Epithelial cell of esophagus (primary cell): ENCODE measurements at places on chromosomes 3 and 15.

- no peak for DNase-seq
These were observed 35.2 kb upstream of the MYLK start for GRCh38 chr3:123919353-123919752.

DNA sequence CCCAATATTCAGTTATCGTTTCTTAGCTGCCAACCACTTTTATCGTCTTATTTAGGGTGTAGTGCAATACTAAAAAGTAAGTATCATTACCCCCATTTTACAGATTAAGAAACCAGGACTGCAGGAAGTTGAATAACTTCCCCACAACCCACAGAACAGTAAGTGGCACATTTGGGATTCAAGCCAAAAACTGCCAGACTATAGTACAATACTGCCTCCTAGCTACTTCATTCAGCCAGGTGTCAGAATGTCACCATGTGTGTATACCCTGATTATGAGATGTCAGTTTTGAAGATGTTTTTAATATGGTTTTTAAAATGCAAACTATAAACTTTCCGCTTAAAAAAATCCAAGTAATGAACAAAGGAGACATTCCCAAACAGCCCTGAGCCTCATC is 74.2 kb upstream of the PROK2 start:
- DNase-seq: peak; percentile 58

DNA sequence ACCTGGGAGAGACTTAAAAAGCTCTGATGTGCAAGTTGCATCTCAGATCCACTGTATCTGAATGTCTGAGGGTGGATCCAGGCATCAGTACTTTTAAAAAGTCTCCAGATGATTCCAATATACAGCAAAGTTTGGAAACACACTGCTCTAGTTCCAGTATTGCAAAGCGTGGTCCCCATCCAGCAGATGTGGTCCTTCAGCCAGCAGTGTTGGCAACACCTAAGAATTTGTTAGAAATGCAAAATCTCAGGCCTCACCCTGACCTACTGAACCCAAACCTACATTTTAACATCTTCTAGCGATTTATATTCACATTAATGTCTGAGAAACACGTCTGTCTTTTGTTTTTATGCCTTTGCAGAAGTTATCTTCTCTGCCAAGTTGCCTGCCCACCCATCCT is 32.2 kb upstream of the SGO1 start:
- no peak for DNase-seq

- DNase-seq: peak; percentile 55
These were observed 50.5 kb upstream of the GK5 start for GRCh38 chr3:142275856-142276255.

- DNase-seq: peak; percentile 30
These were observed 144.6 kb upstream of the MEF2A start for GRCh38 chr15:99421172-99421656.

DNA sequence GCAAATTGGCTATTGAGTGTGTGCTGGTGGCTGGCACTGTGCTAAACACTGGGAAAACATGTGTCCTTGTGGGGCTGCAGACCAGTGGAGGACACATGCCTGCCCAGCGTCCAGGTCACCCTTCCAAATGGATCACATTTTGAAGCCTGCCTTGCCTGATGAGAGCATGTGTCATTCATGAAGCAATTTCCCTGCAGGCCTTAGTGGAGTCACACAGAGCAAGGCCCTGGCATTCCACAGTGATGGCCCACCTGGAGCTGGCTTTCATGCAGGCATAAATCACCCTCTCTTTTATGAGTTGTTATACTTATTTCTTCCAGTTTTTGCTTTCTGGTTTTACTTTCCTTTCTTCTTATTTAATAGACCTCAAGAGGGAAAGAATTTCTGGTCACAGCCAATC is 219.5 kb downstream of the EPHB1 start:
- no peak for DNase-seq

DNA sequence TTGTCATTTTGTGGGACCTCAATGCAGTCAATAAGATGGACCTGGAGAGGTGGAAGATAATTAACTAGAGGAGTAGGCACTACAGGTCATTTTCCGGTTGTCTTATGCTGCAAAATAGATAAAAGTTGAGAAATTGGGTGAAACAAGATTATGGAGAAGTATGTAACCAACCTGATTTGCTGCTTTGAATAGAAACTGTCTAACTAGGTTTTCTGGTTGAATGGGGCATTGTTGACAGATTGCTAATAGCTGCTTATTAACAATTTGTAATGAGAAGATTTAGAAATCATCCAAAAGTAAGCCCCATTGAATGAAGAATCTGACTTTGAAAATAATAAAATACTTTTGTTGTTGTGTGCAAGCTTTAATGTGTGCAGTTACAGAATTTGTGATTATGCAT is 26.2 kb downstream of the PIAS1 start:
- peak; percentile 48 for DNase-seq

- no peak for DNase-seq
These were observed 1.9 kb downstream of the LEO1 start for GRCh38 chr15:51969728-51970127.

DNA sequence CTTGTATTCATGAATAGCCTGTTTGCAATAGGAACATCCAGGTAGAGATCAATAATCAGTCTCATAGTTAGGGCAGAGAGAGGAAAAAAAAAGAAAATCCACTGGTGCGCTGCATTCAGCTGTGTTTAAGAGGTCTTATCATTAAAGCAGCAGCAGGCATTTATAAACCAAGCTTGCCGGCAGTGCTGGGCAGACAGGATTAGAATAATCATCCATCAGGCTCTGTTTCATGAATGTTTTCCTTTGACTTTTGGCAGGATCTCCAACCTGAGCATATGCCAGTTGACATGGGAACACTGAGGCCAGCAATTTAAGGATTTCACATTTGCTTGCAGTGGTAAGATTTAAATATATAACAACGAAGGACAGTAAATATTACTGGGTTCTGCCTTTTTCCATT is 305.2 kb upstream of the SEMA6D start:
- no peak for DNase-seq

- peak; percentile 27 for DNase-seq
These were observed 474 bp downstream of the ATP2C1 start for GRCh38 chr3:130894130-130894985.

DNA sequence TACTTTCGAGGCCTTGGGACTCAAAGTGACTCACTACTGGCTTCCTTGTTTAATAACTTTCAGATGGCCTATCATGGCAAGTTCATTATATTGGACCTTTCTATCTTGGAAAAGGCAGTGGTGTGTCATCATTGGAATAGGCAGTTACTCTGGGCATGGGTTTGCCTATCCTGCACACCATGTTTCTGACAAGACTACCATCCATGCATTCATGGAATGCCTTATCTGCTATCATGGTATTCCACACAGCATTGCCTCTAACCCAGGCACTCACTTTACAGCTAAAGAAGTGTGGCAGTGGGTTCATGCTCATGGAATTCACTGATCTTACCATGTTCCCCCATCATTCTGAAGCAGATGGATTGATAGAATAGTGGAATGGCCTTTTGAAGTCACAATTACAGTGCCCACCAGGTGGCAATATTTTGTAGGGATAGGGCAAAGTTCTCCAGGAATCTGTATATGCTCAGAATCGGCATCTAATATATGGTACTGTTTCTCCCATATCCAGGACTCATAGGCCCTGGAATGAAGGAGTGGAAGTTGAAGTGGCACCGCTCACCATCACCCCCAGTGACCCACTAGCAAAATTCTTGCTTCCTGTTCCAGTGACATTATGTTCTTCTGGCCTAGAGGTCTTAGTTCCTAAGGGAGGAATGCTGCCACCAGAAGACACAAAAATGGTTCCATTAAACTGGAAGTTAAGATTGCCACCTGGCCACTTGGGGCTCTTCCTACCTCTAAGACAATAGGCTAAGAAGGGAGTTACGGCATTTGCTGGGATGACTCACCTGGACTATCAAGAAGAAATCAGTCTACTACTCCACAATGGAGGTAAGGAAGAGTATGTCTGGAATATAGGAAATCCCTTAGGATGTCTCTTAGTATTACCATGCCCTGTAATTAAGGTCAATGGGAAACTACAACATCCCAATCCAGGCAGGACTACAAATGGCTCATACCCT is 1161.4 kb downstream of the SI start:
- peak; percentile 0 for DNase-seq

DNA sequence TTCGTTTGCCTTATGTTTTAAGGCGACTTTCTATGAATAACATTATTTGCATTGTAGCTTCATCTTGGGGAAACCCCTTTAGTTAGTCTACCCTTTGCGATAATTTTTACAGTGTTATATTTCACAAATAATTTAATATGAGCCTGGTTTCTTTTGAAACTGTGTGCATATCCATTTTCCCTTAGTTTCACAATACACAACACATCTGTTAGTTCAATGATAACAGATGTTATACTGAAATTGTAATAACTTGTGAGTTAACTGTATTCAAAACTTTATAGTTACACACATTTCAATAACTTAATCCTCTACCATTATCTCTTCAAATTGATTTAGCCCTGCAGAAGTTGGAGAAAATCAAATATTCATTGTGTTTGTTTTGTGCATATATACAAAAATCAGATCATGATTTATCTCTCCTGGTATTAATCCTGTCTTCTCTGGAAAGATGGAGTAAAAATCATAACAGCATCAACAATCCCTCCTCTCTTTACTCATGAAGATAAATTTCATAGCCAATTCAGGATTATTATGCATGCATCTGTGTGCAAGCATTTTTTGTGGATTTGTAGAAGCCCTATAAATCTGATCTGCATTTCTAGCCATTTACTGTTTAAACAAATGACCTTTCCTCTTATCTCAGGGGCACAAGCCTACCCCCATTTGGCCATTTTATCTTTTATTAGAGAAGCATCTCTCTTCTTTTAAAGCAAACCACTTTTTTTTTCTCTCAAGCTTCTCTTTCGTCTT is 304.0 kb downstream of the VPS13C start:
- DNase-seq: no peak

DNA sequence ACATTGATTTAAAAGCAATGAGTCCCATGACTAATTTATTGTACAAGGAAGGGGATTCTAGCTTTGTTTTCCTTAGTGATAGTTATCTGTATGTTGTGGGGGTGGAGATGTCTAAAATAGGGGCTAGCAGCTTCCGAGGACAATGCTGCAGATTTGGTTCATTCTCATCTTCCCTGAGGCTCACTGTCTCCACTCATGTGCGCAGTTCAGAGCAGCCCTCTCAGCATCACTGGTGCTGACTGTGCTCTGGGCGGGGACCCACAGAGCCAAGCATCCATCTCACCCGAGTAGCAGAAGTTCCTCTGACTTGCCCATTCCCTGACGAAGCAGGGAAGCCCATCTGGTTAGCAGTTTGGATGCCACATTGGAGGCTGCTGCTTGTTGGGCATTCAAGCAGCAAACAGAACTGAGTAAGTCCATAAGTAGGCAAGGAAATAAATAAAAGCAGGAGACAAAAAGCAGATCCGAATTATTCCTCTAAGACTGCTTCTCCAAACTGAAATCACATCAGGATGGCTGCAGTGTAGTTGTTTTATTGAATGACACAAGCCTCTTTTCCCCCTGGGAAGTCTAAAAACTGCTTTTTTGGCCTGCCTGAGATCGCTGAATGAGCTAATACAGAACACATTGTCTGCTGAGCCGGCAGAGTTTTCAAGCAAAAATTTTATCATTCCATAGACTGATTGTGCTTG is 27.5 kb downstream of the RARB start:
- DNase-seq: no peak

DNA sequence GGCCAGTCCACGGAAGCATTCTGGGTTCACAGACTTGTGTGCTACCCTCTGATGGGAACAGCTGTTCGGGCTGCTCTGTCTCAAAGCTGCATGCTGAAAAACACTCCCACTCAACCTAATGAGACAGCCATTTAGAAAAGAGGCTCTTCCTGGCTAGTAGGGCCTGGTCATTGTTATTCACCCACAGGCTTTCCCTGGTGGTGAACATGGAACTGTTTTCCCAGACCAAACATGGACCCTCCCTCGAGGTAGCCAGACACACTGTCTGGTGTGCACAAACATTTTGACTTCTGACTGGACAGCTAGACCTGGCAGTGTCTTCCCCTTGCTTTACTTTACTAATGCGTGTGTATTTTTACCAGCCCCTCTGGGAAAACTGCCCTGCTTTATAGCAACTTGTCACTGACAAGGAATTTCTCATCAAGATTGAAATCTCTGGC is 39.0 kb downstream of the MECOM start:
- DNase-seq: no peak

- DNase-seq: peak; percentile 89
These were observed 234.6 kb downstream of the RBMS3 start for GRCh38 chr3:29515451-29515850.

GRCh38 chr15:35738370-35738769 is 192.4 kb upstream of the DPH6 start:
- DNase-seq: peak; percentile 87

DNA sequence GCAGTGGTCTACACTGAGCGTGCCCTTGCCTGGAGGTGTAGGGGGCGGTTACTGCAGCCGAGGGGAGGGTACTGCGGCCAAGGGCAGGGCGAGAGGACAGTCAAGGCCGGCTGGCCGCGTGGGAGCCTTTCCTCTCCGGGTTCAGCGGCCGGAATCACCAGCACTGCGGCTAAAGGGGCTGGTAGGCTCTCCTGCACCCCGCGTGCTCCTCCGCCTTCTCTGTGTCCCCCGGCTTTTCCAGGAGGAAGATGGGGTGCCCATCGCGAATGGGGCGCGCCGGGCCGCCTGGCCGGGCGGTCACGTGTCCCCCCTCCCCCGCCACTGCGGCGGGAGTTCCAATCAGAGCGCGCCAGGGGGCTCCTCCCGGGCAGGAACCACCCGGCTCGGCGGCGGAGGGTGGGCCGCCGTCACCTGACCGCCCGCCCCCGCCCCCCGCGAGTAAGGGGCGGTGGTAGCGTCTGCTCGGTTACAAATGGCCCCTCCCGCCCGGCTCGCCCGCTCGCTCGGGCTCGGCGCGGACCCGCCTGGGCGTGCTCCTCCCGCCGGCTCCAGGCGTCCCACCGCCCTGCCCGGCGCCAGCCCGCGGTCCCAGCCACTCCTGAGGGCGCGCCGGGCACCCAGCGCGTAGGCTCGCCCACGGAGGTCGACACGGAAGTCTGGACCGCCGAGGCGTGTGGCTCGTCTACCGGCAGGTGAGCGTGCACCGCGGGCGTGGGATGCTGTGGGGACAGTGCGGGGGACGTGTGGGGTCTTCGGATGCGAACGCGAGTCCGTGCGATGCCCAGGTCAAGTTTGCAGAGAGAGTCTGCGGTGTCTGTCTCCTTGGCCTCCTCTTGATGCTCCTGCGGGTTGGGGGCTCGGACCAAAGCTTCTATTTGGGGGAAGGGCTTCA is 242.6 kb upstream of the TOPAZ1 start:
- DNase-seq: peak; percentile 63

GRCh38 chr15:90680371-90680935 is 36.7 kb upstream of the BLM start:
- peak; percentile 78 for DNase-seq

- peak; percentile 52 for DNase-seq
These were observed 231.5 kb upstream of the FEZF2 start for GRCh38 chr3:62604751-62605351.

DNA sequence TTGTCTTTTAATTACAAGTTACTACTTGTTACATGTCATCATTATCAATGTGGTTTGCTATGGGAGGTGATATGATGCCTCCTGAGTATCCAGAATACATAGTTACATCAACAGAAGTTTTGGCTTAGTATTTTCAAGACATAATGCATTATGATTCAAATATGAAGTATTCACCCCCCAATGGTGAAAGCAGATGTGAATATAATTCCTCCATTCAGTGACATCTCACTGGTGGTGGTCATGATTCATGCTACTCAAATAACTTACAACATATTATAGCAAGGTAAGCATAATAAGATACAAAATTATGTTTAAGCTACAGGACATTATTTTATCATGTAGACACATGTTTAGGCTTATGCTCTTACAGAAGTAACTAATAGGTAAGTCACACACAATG is 34.9 kb upstream of the TTBK2 start:
- peak; percentile 94 for DNase-seq

GRCh38 chr3:73203633-73204032 is 142.2 kb downstream of the EBLN2 start:
- no peak for DNase-seq
